NCI-H146 (cell line): ENCODE measurements at places on chromosomes 11 and 22.

- DNase-seq: no peak
Observed at GRCh38 chr22:48882636-48883200, 945.0 kb downstream of the BRD1 start.

- no peak for DNase-seq
Observed at GRCh38 chr11:82080160-82080559, 653.5 kb downstream of the FAM181B start.

DNA sequence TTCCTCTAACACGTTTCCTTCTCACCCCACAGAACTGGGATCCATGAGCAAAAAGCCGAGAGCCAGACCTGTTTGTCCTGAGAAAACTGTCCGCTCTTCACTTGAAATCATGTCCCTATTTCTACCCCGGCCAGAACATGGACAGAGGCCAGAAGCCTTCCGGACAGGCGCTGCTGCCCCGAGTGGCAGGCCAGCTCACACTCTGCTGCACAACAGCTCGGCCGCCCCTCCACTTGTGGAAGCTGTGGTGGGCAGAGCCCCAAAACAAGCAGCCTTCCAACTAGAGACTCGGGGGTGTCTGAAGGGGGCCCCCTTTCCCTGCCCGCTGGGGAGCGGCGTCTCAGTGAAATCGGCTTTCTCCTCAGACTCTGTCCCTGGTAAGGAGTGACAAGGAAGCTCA lies 24.0 kb downstream of the CD5 start:
- no peak for DNase-seq

- no peak for DNase-seq
Observed at GRCh38 chr22:37318364-37319109, 36.2 kb downstream of the CYTH4 start.

- no peak for DNase-seq
Observed at GRCh38 chr11:109785714-109786113, 307.5 kb upstream of the ZC3H12C start.

- DNase-seq: peak; percentile 33
Observed at GRCh38 chr22:19291218-19291579, 320 bp downstream of the CLTCL1 start.

DNA sequence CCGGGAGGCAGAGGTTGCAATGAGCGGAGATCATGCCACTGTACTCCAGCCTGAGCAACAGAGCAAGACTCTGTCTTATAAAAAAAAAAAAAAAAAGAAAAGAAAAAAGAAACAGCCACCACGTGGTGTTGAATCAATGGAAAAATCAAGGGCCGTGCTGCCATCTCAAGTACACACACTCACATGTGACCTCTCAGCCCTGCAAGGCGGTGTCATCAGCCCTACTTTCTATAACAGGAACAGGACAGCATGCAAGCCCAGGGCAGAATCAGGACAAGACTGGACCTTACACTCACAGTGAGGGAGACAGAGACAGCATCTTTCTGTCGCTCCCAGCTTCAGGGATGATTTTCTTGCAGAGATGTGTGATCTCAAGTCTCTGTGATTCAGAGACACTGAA lies 179.6 kb downstream of the MPPED1 start:
- DNase-seq: no peak

DNA sequence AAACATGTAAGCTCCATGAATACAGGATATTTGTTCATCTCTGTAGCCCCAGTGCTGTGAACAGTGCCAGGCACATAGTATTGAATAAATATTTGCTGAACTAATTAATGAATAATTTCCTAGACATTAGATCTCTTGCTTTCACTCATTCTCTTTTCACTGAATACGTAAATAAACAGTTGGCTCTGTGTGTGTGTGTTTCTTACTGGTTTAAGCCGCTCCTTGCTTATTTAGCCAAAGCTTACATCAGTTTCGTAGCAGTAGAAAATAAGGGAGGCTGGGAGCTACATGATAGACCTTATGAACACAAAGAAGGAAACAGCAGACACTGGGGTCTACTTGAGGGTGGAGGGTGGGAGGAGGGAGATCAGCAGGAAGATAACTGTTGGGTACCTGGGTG lies 17.2 kb downstream of the KREMEN1 start:
- peak; percentile 40 for DNase-seq

- peak; percentile 52 for DNase-seq
Observed at GRCh38 chr11:86068138-86068871, 579 bp downstream of the PICALM start.
